ENCODE measurements at places on chromosomes 5 and 9.

GRCh38 chr9:7289773-7290172, 509.8 kb downstream of the DMAC1 start:
- no peak for DNase-seq

- DNase-seq, result no peak
Observed at GRCh38 chr9:131258186-131258585, 18.1 kb downstream of the FAM78A start.

DNA sequence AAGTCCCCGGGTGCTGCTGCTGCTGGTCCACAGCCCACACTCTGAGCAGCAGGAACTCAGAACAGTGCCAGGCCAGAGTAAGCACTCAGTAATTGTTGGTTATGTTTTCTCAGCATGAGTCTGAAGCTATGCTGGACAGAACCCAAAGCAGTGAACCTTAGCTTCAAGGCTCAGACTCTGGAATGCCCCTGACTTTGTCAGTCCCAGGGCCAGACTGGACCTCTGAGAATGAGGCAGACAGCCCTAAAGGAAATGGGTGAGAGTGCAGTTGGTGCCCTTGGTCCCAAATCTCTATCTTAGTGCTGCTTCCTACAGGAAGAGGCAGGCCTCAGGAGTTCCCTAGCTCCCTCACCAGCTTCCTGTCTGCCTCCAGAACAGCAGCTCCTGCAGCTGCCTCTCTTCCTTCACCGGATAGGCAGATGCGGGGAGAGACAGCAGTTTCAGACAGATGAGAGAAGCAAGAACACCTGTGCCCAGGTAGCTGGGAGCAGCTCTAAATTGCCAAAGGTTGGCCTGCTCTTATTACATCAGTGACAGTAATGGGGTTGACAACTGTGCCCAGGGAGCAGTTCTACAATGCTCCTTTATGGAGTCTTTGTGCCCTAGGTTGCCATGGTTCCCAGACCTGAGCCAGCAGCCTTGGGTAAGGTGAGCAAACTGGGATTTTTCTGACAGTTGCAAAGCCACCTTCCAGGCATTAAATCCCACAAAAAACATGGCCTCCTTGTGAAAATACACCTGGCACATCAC, 82.2 kb upstream of the CXCL14 start:
- no peak for DNase-seq

DNA sequence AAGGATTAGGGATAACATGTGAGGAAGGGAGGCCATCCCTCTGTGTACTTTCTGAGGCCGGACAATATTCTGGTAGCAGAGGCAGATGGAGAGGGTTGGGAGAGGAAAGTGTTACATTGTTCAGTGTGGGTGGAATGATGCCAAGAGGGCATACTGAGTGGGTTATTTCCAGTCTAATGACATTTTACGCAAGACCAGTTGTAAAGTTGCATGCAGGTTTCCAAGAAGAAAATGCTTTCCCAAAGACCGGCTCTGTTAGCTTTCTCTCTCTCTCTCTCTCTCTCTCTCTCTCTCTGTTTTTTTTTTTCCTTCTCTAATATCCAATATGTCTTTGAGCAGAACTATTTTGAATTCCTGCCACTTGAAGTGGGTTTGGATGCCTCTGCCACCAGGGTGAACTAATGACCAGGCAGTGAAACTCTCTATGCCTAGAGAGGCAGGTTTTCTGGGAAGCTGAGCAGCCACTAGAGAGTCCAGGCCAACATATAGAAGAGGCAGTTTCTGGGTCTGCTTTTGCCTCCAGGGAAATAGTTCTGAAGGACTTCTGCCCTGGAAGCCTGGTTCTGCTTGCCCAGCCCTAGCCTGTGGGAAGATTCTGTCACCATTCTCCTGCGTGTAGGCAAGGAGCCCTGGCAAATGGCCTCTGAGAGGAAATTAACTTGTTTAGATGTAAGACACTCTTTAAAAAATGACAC, 24.4 kb upstream of the ZNF366 start:
- no peak for DNase-seq

- no peak for DNase-seq
Observed at GRCh38 chr9:89278997-89279739, 31.8 kb upstream of the CKS2 start.

- no peak for DNase-seq
Observed at GRCh38 chr5:129820-130219, 37.9 kb downstream of the PLEKHG4B start.

DNA sequence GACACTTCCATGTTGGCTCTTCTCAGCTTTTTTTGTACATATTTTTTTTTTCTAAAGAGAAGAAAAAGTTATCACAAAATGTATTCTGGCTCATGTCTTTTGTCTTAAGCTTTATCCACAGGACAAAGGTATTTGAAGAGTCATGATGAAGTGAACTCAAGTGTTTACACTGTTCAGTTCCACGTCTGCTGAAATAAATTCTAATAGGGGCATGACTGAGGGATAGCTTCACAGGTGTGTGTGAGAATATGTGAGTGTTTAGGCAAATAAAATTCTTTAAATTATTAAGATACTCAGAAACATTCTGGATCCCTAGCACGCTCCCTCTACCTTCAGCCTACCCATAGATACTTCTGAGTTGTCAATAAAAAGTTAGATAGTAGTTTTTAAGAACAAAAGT, 59.8 kb downstream of the BAAT start:
- no peak for DNase-seq
